Central memory CD4-positive, alpha-beta T cell (primary cell): ENCODE measurements at places on chromosomes 3 and 15.

DNA sequence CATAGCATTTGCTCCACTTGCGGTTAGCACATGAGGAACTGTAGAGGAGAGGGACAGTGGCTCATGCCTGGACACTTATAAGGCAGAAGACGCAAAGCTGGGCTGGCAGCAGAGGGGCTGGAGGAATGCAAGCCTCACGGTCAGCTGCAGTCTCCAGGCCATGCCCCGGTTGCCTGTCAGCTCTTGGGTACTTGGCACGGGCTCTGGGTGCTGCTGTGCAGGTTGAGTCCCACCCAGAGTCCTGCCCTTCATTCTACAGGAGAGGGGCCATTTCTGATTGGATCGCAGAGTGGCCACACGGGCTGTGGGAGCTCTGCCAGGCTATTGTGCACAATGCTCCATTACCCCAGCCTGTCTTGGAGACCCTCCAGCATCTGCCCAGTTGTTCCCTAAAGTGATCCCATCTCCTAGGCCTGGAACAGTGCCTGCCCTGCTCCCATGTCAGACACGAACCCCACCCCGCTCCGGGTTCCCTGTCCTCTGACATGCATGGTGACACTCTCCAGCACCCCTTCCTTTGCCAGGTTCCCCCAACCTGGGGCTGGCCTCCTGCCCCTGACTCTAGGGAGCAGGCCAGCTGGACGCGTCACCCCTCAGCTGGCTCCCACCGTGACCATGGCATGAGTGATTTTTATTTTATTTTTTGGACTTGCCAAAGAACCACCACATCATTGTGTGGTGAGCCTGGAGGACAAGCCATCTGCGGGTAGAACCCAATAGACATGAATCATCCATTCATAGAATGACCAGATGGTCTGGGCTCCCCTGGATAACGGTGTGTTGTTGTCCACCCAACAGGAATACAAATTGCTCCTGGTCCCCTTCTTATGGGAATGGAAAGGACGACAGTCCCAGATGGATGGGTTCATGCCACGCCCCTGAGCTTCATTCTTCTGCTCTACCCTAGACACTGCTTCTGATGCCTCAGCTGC is 51.0 kb upstream of the KLF13 start:
- no peak for DNase-seq

DNA sequence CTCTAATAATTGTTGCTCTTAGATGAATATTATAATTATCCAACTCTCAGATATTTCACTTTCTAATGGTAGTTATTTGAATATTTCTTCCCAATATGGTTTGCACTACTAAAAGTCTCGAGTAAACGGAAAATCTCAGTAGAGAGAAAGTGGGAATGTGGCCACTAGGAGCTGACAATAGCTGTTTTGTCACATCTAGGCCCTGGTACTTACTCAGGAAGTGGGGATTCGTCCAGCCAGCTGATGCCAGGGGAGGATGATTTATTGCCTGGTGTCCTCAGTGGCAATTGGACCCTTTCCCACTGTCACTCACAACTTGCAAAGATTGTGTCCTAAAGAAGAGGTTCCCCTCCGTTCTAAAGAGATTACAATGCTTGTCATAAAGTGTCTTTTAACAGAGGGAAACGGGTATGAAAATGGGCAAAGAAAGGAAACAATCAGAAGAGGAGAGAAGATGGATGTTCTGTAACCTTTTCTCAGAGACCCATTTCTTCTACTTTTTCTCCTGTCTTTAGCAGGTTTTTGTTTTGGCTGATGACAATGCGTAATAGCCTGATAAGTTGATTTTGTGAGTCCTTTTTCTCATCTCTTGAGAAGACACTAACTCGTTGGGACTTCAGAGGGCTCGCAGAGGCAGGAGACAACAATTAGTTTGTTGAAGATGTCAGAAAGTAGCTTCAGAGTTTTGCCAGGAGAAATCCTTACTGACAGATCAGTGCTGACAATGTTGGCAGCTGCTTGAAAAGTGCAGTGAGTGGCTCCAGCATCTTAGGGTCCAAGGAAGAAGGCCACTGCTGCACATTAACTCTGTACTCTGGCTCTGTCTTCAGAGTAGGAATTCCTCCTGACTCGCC is 320.6 kb downstream of the MECOM start:
- DNase-seq = no peak

GRCh38 chr3:149277331-149277813 is 55.7 kb upstream of the CP start:
- DNase-seq = peak; percentile 21

GRCh38 chr3:123489400-123490004 is 40.6 kb upstream of the ADCY5 start:
- DNase-seq = no peak

GRCh38 chr15:33581032-33581431 is 270.3 kb downstream of the RYR3 start:
- no peak for DNase-seq

DNA sequence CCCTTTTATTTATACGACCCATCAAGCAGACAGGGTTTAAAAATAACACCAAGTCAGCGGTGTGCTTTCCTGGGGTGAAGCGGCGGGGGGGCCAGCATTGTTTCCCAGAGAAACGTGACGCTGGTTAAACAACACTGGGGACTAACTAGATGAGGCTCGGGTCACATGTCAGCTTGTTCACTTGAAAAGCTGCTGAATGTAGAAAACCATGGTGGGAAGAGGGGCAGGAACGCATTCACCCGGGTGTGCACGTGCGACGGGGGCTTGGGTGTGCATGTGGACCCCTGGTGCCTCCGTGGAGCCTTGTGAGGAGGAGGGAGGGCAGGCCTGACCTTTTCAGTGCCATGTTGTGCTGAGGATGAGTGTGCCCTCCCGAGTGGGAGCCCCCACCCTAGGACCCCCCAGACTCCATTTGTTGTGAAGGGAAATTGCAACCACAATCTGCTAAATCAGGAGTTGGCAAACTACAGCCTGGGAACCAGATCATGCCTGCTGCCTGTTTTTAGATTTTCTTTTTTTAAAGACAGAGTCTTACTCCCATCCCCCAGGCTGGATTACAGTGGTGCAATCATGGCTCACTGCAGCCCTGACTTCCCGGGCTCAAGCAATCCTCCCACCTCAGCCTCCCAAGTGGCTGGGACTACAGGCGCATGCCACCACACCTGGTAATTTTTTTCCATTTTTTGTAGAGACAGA is 70.4 kb upstream of the CMTM7 start:
- no peak for DNase-seq

GRCh38 chr15:98727115-98728040 is 79.0 kb downstream of the IGF1R start:
- DNase-seq = no peak

DNA sequence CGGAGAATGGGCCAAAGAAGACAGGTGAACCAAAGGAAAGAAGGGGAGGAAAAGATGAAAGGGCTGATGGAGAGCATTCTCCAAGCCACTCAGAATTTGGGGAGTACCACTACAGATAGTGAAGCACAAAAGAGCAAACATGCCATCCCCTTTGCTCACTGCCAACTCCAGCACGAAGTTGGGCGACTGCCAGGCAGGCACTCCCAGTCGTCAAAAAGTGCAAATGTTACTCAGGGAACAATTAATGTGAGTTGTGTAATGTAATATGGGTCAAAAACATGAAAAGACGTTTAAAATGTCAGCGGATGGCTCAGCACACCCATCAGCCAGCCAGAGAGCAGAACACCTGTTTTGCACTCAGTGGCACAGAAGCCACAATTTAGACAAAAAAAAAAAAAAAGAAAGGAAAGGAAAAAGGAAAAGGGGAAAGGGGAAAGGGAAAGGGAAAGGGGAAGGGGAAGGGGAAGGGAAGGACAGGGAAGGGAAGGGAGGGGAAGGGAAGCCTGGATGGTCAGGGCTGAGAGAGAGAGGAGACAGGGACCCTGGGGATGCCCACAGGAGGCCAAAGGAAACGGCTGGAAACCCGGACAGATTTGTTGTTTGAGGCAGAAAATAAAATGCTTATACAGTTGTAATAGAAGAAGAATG is 82.7 kb downstream of the COL8A1 start:
- no peak for DNase-seq

DNA sequence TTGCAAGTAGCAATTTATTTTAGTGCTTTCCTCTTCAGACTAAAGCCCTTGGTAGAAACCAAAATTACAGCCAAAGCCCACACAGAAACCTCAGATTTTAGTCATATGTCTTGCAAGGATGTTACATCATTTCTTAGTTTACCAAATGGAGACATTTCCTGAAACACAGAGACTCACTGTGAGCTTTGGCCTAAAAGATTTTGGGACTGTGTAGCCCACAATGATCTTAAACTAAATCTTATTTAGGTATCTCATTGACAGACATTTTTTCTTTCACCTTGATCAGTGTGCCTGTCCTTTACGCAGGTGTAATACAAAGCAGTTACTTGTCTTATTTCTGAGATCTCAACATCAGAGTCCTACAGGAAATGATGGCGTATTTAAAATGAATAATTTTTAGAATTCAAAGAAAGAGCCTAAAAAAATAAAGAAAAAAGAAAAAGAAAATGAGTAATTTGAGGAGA is 27.8 kb upstream of the AP4E1 start:
- DNase-seq = no peak

DNA sequence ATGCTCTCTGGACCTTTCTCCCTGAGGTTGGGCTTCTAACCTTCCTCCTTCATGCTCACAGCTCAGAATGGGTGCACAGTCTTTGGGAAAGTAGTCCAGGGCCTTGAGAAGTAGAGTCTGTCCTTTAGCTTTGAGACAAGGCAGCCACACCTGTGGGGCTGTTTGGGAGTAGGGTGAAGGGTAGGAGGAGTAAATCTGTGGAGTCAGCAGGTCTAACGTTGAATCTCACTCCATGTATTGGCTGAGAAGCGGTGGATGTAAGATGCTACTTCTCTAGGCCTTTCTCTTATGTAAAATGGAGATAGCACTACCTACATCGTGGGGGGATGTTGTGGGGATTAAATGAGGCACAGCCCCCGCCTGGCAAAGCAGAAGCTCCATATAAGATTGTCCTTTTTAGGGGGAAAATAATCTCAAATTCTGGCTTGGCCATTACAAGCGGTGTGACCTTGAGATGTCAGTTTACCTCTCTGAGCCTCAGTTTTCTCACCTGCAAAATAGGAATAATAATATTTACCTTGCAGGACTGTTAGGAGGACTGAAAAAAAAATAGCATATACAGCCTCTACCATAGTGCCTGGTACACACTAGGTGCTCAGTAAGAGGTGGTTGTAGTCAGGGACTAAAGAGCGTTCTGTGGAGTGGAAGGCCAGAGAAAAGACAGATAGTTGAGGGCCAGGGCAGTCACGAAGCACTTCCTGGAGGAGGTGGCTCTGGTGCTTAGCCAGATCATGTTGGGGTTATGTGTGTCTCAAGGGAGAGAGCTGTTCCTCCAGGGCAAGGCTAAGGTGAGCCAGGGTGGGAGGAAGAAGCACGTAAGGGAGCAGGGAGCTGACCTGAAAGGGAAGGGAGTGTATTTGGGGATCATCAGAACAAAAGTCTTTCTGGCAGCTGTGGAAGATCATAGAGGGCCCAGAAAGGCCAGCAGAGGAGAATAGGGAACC is 82.8 kb upstream of the MRPS22 start:
- no peak for DNase-seq

GRCh38 chr15:68717951-68718350 is 102.7 kb downstream of the ANP32A start:
- no peak for DNase-seq

- no peak for DNase-seq
These were observed 59.5 kb downstream of the BFSP2 start for GRCh38 chr3:133459400-133459799.

GRCh38 chr3:3516996-3517395 is 282.2 kb upstream of the LRRN1 start:
- no peak for DNase-seq

DNA sequence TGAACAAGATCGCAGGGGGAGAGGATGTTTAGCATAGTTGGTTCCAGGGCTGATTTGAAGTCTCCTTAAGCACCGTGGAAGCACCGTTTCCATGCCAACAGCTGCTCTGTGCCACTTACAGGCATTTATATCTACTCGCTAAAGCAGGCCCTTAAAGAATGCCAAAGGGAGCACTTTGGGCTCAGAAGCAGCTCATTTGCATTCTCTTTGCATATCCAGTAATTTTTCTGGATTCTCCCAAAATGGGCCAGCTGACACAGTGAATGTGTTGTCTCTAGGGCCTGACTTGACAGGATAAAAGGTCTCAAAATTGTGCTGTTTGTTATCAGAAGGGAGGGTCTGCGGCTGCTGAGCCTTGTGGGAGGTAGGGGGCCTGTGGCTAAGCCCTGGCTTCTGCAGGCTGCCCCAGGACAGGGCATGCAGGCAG is 138.6 kb downstream of the FBLN2 start:
- DNase-seq = no peak

GRCh38 chr3:171944118-171945016 is 95.0 kb upstream of the FNDC3B start:
- no peak for DNase-seq

DNA sequence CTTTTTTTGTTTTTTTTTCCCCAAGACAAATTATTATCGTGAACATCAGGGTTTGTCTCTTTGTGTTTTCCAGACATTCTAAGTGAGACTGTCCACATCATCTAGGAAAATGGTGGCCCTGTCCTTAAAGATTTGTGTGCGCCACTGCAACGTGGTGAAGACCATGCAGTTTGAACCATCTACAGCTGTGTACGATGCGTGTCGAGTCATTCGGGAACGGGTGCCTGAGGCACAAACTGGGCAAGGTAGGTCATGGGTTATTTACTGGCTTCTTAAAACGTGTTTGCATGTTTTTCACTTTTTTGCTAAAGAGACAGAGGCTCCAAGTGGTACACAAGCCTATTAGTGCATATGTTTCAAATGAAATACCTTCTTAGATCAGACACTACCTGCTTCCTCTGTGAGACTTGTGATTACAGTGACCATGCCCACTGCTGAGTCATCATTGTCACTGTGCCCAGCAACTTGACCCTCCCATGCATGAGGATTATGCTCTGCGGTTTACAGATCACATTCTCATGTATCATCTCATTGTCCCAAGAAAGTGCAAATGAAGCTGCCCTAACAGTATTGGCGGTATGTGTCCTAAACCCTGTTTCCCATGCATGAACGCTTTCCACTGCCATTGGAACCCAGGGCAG is 395.2 kb upstream of the TPM1 start:
- DNase-seq = no peak

DNA sequence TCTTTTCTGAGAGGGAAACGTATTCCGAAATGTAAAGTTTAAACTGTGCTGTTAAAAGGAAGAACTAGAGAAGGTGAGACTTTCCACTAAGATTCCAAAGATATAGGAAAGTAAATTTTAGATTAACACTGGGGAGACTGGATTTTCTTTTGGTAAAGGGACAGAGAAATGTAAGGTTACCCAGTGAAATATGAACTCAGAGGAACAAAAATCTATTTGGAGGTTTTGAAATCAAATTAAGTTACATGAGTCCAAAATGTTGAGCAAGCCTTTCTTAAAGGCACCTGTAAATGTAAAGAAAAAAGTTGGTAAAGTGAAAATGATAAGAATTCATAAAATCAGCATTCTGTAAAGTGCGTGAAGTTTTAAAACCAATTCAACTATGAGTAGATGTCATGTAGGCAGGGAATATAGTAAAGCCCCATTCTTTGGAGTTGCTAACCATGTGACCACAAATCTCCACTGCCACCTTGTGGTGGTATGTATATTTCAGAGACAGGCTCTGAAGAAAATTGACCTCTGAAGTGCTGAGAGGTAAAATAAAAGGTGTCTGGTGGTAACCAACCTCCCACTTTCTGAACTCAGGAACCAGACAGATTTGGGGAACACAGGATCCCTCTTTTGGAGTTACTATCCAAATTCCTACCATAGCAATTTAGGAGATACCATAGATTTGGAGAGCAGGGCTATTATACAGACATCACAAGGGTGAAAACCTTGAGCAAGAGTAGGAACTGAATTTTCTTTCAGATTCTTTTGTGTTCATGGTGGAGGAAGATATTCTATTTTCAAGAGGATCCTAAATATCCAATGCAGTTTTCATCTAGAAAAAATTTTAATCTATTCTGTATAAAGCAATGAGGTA is 215.3 kb downstream of the ROBO2 start:
- DNase-seq = no peak

GRCh38 chr3:99842826-99843589 is 25.3 kb downstream of the CMSS1 start:
- no peak for DNase-seq
